ENCODE measurements at places on chromosomes 7 and 10.

GRCh38 chr10:17740668-17741067, 11.3 kb upstream of the TMEM236 start:
- no peak for DNase-seq

GRCh38 chr10:132476146-132477065, 61.2 kb upstream of the INPP5A start:
- DNase-seq, result no peak

GRCh38 chr7:2175514-2175913, 57.2 kb downstream of the MAD1L1 start:
- DNase-seq, result no peak

DNA sequence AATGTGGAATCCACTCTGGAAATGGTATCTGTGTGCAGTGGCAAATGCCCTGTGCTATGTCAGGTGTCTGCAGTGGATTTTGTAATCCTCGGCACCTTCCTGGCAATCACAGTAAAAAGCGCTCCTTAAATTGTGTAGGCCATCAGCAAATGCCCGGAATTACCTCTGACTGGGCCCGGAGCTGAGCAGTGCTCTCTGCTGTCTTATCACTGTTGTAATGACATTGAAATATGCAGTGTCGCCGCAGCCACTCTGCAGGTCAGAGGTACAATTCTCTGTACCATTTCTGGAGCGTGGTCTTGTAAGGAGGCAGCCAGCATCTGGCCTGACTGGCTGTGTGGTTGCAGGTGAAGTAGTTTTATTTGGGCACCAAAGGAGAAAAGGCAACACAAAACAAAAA, 416.4 kb upstream of the MKI67 start:
- no peak for DNase-seq

GRCh38 chr7:79454361-79454960, 994 bp upstream of the MAGI2 start:
- no peak for DNase-seq

- no peak for DNase-seq
Observed at GRCh38 chr10:82041018-82041417, 166.0 kb downstream of the NRG3 start.

Measured in stimulated activated CD4-positive, alpha-beta T cell treated with anti-CD3 and anti-CD28 coated beads, Interleukin-2, amount 100 ng/mL, for 48 hours (primary cell).